ENCODE measurements at places on chromosomes 6 and 20.

DNA sequence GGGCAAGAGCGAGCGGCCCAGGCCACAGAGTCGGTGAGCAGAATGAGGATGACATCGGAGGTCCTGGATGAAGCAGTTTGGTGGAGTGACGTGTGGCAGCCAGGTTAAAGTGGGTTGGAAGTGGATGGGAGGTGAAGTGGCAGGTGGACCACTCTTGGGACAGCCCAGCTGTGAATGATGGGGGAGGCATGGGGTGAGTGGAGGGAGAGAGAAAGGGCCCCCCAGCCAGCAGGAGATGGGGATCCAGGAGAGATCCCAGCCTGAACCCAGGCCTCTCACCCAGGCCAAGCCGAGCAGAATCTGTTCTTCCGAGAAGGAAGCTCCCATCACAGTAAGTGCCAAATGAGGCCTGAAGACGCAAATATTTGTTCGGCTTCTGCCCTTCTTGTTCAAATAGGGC is 27.0 kb upstream of the SLC32A1 start:
- DNase-seq = no peak

DNA sequence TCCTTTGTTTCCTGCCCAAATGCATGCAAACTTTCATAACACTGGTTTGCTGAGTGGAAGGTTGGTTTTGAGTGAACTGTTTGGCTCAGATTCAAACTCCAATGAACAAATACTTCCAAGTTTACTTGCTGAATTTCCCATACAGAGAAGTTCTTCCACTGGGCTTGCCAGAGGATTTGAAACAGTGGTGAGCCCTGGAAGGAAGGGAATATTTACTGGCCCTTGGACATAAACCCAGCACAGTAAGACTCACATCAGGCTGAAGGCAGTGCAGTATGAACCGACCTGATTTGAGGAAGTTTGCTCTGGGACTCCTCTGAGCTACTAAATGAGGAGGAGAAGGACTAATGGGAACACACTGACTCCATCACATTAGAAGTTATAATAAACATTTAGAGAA is 3.8 kb downstream of the TRAF3IP2 start:
- peak; percentile 91 for DNase-seq

DNA sequence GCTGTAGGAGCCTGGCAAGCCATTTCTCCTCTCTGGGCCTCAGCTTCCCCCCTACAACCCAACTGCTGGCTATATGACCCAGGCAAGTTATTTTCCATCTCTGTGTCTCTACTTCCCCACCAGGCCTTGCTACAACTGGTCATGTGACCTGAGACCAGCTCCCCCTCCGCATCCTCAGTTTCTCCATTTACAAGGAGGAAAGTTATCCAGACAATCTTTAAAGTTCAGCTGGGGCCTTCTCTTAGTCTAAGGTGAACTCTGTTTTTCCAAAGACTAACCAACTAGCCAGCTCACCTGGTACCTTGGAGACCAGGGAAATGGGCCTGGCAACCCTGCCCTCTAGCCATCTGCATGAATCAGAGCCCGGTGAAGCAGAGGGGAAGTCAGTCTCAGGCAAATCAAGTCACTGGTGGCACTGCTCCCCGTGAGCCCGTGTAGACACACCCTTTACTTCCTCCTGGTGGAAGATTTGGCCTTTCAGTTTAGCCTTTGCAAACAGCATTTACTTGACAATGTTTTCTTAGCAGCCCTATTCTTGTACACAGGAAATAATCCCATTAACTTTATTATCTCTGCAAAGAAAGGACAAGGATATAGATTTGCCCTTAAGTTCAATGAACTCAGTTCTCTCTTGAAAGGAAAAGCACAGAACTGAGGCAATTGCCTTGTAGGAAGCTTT is 157.7 kb downstream of the VEGFA start:
- DNase-seq = no peak

GRCh38 chr6:108175592-108176279 is 9.9 kb downstream of the NR2E1 start:
- no peak for DNase-seq

- DNase-seq = no peak
These were observed 19.4 kb upstream of the TFAP2A start for GRCh38 chr6:10434235-10434634.

GRCh38 chr6:170137176-170137891 is 153.5 kb downstream of the DLL1 start:
- no peak for DNase-seq

Measured in fibroblast of skin of left quadriceps (primary cell).